Hindlimb muscle (tissue), 1 donor: ENCODE measurements at places on chromosomes 11 and 22. TPM values are rescaled to one million over a fixed set of nuclear protein-coding genes. Genes with fewer than 3 reads are reported as not detected.

DNA sequence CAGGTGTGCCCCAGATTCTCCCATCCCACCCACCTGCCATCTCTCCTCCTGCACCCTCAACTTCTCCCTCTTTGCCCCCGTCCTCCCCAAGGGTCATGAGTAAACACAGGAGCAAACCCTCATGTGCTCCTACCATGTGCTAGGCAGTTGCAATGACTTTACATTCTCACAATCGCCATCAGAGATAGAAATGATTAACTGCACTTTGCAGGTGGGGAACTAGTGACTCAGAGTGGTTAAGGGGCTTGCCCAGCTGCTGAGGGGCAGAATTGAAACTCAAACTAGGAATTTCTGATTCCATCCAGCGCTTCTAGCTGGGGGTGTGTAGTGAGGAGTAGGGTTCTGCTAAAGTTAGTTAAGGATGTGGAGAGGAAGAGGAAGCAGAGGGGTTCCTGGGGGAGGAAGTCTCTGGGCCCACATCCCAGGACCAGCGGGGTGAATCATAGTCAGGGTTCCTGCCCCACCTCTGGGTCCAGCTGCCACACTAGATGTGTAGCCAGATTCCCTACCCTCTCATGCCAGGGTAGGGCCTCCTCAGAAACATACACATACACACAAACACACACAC is 16.0 kb upstream of the PRG2 start:
- no peak for DNase-seq

DNA sequence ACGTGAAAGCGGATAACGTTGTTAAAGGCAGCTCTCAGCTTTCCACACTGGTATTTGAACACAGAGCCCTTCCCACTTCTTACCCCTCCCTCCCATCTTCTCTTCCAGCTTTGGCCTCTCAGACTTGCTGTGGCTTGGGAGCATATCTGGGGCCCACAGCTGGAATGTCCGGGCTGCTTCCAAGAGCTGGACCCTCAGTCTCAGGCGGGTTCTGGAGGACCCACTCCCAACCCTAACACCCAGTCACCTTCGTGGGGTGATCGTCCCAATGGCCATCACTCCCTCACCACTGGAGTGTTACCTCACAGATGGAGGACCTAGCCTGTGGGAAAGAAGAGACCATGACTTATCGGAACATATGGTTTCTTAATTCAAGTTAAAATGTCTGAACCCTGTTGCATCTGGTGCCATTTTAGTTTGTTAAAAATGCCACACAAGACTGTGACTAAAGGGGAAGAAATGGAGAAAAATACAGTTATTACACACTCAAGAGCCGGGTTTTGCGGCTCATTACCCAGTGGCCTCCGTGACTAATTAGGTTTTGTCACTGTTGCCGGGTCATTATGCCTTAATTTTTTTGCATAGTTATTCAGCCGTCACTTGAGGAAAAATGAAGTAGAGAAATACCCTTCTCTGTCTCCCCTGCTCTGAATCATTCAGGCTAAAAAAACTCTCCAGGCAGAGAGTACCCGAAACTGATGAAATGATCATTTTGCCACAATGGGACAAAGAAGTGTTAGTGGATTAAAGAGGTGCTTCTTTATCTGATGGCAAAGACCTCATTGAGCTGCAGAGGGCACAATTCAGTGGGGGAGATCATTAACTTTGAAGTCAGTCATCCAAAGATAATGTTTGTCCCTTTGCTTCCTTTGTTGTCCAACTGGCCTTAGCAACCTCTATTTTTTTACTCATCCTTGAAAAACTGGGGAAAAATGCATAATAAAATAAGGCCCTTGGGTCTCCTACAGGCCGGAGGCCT is 87.2 kb upstream of the HTATIP2 start:
- DNase-seq, result no peak

DNA sequence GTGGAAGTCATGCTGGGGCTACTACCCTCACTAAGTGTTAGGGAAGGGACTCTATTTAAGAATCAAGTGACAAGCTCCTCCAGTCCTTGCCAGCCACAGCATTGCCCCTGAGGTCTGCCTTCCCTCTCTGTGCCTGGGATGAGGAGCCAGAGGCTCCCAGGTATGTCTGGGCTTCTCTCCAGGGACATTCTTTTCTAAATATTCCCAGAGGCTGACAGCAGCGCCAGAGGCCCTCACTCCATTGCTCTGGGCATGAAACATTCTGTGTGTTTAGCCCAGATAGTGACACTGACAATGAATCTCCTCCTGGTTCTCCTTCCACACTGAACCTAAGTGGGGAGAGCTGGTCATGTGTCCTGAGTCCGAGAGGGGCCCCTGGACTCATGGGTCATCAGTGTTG is 2.2 kb downstream of the OR51E1 start:
- DNase-seq, result no peak

GRCh38 chr11:2590131-2590964 is 109.4 kb downstream of the KCNQ1OT1 start:
- no peak for DNase-seq

- no peak for DNase-seq
Measured at GRCh38 chr22:20153945-20154344, 3.1 kb upstream of the CCDC188 start.

DNA sequence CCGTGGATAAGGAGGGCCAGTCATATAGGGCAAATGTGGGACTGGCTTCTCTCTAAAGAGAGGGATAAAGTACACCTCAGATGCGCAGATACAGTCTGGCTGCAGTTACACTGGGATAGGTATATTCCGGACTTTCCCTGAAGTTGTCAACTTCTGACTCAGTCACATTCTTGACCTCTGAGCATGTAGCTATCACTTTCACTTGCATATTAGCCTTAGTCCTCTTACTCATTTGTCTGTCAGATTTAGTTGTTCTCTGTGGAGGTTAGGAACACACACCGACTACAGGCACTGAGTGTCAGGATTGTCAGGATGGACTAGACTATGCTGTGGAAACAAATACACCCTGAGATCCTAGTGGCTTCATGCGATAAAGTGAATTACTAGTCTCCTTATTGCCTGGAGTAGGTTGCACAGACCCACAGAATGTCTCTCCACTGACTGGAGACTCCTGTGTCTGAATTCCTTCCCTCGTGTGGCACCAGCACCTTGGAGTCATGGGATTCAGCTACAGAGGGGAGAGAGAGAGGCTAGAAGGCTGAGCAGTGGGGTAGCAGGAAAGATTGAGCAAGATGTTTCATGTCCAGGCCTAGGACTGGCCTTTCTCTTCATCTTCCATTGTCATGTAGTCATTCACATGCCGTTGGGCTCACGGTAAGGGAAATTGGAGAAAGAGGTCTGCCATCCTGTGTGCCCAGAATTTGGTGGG is 654.3 kb downstream of the NTM start:
- no peak for DNase-seq

GRCh38 chr11:78798663-78799062 is 224.0 kb upstream of the NARS2 start:
- DNase-seq, result peak; percentile 63

DNA sequence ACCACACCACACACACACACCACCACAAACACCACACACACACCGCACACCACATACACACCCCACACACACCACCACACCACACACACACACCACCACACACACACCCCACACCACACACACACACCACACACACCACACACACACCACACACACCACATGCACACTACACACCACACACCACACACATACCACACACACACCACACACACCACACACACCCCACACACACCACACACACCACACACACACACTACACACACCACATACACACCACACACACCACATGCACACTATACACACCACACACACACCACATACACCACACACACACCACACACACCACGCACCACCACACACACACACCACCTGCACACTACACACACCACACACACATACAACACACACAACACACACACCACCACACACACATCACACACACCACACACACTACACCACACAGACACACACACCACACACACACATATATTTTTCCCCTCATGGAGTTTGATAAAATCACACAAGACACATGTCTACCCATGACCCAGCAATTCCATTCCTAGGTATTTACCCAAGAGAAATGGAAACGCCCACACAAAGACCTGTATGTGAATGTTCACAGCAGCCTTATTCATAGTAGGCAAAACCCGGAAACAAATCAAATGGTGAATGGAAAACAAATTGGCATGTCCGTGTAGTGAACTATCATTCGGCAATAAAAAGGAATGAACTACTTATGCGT is 14.3 kb downstream of the CD5 start:
- DNase-seq, result no peak

DNA sequence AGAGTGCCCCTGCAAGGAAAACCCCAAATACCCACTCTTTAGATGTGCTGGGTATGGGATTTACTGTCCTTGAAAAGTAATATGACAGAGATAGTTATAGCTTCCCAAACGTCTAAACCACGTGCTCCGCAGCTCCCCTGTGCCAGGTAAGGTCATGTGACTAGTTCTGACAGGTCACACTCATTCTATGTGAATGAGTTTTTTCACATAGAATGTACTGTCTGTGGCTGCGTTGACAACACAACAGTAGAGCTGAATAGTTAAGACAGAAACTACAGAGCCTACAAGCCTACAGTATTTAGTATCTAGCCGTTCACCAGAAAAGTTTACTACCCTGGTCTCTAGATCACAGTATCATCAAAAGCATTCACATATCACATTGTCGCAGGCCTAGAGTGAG is 236.2 kb downstream of the ETS1 start:
- DNase-seq, result no peak

- DNase-seq, result no peak
Measured at GRCh38 chr11:120169981-120170698, 32.2 kb upstream of the TRIM29 start.

DNA sequence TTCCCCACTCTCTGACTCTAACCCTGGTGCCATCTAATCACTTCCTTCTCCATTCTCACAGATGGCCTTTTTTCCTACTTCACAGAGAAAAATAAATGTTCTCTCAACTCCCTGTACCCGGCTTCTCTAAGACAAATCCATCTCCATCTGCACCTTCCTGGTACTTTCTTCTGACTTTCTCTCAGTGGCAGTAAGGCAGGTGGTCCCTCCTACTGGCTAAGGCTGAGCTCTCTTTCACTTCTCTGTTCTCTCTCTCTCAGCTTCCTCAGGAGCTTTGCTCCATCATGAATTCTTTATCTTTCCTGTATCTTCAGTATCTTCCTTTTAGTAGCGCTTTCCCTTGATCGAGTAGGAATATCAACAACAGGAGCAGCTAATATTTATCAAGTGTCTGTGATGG is 421.6 kb downstream of the TMEM135 start:
- DNase-seq, result no peak

DNA sequence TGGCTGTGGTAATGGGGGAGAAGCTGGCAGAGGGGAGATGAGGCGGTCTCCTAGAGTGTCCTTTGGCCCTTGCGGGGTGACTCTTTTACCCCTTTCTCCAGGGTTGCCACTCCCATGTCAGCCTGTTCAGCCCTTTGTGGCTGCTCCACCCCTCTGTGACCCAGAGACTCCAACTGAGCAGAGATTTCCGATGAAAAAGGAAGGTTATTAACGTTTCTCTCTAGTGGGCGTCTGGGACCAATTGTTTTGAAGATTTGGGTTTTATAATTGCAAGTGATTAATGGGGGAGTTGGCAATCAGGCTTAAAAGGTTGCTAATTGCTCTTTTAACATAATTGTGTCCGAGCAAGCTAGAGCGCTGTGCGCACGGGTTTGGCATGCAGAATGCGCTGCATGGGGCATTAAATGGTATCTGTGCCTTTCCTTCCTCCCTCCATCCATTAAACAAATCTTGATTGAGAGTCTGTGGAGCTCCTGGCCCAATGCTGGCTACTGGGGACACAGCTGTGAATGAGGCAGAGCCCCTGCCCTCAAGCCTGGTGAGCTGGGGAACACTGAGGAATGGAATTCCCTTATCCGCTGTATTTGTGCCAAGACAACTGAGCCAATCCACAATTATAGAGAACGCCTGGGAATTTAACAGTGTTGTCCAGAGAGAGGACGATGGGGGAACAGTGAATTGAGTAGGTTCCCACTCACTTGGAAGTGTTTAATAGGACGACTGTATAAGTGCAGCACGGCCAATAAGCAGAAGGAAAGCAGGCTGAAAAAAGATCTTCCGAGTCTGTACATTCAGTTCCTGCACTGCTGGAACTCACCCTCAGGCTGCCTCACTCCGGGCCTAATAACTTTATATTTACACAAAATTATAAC is 295.9 kb downstream of the MIAT start:
- DNase-seq, result peak; percentile 46

Gene ADM2
- 0.26 TPM for polyA plus RNA-seq

Gene CCDC116
- polyA plus RNA-seq, result 0.45 TPM

Gene DLG2
- 14.7 TPM for polyA plus RNA-seq

Gene USH1C
- not detected for polyA plus RNA-seq

Gene MOV10L1
- polyA plus RNA-seq, result 0.58 TPM
